Hypothalamus (tissue), 51 donors: ENCODE measurements at places on chromosomes 6 and 20.

DNA sequence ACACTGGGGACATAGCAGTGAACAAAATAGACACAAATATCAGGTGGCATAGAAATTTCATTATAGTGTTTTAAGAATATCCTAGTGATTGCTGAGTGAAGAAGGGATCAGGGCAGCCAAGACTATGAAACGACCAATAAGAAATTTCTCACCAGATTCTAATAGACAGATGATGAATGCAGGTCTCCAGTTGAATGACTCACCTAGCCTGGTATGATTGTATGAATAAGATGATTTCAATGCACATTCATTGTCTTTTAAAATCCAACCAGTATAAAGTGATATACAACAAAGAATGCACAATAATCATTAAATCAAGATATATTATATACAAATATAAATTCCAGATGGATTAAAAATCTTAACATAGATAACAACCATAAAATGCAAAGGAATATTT, 124.5 kb upstream of the TENT5A start:
- no peak for DNase-seq

GRCh38 chr6:27176523-27177484, 70.7 kb upstream of the PRSS16 start:
- DNase-seq, result no peak

- no peak for DNase-seq
These were observed 117.2 kb downstream of the SYCP2 start for GRCh38 chr20:59816146-59816738.

DNA sequence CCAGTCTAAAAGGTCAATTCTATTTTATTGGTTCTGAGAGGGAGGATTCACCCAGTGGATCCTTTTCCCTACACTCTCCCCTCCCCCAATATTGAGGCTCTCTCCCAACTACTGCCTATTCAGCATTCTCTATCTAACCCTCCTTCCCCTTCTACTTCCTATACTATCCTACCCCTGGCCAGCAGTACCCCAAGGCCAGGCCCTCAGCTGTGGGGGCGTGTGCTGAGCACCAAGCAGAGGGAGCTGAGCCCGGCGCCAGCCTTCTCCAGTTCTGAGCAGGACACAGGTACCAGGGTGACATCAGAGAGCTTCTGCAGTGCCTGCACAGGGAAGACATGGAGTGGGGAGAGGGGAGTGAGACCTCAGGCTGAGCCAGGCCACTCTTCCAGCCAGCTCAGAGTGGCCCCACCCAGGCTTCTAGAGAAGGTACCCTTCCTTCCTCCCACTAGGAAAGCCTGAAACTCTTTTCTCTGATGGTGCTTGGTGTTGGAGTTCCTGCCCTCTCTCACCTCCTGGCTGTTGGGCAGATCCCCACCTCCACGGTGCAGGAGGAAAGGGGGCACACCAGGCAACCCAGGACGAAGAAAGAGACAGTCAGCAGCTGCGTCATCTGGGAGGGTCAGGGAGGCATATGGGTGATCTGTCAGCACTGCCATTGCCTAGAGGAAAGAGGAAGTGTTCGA, 1.9 kb downstream of the DDAH2 start:
- DNase-seq, result no peak

GRCh38 chr6:158165919-158166416, 2.1 kb downstream of the SERAC1 start:
- no peak for DNase-seq

DNA sequence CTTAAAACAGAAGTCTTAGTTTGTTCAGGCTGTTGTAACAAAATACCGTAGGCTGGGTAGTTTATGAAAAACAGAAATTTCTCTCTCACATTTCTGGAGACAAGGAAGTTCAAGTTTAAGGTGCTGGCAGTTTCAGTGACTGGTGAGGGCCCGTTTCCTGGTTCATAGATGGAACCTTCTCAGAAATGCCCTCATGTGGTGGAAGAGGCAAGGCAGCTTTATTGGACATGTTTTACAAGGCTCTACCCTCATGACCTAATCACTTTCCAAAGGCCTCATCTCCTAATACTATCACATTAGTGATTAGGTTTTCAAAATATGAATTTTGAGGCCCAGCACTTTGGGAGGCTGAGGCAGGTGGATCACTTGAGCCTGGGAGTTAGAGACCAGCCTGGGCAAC, 2.4 kb downstream of the HEBP2 start:
- DNase-seq, result no peak

- no peak for DNase-seq
These were observed 1.6 kb upstream of the HEY2 start for GRCh38 chr6:125747589-125748405.

- DNase-seq, result no peak
These were observed 266.3 kb downstream of the EPM2A start for GRCh38 chr6:145469021-145469420.

GRCh38 chr6:167148021-167148420, 9.8 kb downstream of the GPR31 start:
- DNase-seq, result no peak

GRCh38 chr6:83852528-83853177, 507 bp upstream of the RIPPLY2 start:
- no peak for DNase-seq

GRCh38 chr6:28757429-28758045, 166.2 kb downstream of the TRIM27 start:
- no peak for DNase-seq

GRCh38 chr6:139821676-139822223, 447.3 kb upstream of the CITED2 start:
- DNase-seq, result no peak

DNA sequence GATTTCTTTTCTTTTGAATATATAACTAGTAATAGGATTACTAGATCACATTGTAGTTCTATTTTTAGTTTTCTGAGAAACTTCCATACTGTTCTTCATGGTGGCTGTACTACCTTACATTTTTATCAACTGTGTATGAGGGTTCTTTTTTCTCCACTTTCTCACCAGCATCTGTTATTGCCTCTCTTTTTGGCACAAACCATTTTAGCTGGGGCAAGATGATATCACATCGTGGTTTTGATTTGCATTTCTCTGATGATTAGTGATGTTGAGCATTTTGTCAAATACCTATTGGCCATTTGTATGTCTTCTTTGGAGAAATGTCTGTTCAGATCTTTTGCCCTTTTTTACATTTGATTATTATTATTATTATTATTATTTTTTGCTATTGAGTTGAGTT, 86.1 kb upstream of the TCF21 start:
- no peak for DNase-seq

- DNase-seq, result no peak
These were observed 216.1 kb upstream of the MYLIP start for GRCh38 chr6:15912505-15913400.

GRCh38 chr6:140052736-140053729, 678.6 kb upstream of the CITED2 start:
- DNase-seq, result no peak

- DNase-seq, result no peak
These were observed 104.0 kb upstream of the CARMIL1 start for GRCh38 chr6:25175196-25175595.

- DNase-seq, result no peak
These were observed 32.7 kb upstream of the FAM83B start for GRCh38 chr6:54813892-54814291.

- DNase-seq, result no peak
These were observed 16.4 kb downstream of the TBPL1 start for GRCh38 chr6:133969285-133969920.

GRCh38 chr6:129183681-129184301, 300.9 kb downstream of the LAMA2 start:
- DNase-seq, result no peak

DNA sequence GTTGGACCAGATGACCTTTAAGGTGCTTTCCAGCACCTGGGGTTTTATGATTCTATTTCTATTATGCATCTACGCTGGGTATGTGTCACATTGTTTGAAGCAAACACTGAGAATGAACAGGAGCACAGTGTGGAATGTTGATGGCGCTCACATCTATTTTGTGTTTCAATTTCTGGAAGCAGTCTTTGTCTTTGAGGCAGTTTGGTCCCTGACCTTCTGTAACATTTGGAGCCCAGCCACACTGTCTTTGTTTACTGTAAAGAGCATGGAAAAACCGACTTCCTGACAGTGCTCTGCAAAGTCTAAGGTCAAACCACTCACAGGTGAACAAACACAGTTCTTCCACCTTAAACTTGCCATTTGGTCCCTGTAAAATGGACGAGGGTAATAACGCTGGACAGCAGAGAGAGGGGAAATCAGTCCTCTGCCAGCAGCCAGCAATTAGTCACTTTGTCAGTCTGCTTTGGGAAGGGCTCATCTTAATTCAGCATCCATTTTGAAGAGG, 155.5 kb downstream of the PRL start:
- DNase-seq, result no peak

GRCh38 chr6:45514454-45515230, 136.9 kb upstream of the SUPT3H start:
- DNase-seq, result no peak

DNA sequence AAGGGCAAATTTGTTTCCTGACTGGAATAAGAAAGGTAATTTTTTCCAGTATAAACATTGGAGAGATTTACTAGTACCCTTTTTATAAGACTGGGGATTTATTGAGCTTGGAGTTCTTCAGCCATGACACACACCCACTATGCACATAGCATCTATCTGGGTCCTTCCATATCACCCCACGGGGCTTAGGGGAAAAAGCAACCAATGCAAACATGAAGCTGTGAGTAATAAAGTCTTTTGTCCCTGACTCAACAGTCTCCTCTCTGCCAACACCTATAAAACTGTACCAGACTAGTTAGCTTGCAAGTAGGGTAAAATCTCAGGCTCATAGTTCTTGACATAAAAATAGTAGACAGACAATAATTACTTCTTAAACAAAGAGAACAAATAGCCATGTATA, 23.4 kb downstream of the COL21A1 start:
- no peak for DNase-seq

DNA sequence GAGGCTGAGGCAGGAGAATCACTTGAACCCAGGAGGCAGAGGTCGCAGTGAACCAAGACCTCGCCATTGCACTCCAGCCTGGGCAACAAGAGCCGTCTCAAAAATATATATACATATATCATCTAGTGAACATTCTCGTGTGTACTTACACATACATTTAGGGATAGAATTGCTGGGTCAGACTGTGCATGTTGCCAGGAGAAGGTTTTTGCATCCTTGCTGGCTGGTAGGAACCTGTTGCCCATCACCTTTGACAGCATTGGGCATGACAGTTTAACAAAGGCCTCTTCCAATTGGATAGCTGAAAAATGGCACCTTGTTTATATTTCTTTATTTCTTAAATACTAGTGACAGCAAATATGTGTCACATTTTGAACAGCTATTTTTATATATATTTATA, 5.4 kb downstream of the AAR2 start:
- DNase-seq, result no peak

- no peak for DNase-seq
These were observed 17.5 kb downstream of the ELMO2 start for GRCh38 chr20:46388937-46389336.

DNA sequence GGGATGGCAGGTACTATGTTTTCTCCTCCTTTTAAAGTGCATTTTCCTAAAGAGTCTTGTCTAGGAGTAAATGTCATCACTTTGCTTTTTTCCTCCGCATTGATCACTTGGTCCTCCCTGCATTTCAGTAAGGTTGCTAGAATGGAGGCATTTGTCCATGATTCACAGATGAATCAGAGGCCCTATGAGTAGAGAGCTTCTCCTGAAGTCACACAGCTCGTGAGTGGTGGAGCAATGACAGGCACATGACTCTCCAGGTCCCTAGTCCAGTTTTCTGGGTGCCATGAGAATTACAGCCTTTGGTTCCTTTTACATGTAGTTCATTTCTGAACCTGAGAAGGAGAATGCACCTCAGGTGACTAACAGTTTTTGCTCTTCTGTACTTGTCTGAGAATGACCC, 50.5 kb downstream of the HLA-A start:
- no peak for DNase-seq

DNA sequence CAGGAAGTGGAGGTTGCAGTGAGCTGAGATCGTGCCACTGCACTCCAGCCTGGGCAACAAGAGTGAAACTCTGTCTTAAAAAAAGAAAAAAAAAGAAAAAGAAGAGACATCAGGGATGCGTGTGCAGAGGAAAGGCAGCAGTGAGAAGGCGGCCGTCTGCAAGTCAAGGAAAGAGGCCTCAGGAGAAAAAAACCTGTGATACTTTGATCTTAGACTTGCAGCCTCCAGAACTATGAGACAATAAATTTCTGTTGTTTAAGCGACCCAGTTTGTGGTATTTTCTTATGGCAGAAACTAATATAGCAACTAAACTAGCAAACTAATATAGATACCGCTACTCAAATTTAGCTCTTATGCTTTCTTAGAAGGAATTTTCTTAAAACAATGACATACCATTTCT, 36.1 kb downstream of the FGD2 start:
- DNase-seq, result no peak

DNA sequence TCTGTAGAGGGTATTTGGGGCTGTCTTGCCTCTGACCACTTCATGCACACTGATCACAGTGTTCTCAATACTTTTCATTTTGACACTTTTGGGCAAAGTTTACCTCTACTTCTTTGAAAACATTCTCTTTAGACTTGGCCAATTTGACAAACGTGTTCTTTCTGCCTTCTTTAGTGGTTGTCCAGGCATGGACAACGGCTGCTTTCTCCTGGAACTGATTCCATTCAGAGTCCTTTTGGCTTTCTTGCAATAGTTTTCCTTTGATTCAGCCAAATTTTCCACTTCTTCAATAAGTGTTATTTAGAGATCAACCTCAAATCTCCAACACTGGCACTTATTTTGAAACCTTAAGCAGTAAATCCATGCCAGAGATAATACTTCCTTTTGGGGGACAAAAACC, 6.7 kb upstream of the CST9 start:
- no peak for DNase-seq

GRCh38 chr6:103269581-103269980, 1590.1 kb downstream of the HACE1 start:
- no peak for DNase-seq

- DNase-seq, result no peak
These were observed 38.2 kb upstream of the CCN6 start for GRCh38 chr6:112015725-112016124.

- no peak for DNase-seq
These were observed 808 bp downstream of the SDC4 start for GRCh38 chr20:45347297-45347935.

DNA sequence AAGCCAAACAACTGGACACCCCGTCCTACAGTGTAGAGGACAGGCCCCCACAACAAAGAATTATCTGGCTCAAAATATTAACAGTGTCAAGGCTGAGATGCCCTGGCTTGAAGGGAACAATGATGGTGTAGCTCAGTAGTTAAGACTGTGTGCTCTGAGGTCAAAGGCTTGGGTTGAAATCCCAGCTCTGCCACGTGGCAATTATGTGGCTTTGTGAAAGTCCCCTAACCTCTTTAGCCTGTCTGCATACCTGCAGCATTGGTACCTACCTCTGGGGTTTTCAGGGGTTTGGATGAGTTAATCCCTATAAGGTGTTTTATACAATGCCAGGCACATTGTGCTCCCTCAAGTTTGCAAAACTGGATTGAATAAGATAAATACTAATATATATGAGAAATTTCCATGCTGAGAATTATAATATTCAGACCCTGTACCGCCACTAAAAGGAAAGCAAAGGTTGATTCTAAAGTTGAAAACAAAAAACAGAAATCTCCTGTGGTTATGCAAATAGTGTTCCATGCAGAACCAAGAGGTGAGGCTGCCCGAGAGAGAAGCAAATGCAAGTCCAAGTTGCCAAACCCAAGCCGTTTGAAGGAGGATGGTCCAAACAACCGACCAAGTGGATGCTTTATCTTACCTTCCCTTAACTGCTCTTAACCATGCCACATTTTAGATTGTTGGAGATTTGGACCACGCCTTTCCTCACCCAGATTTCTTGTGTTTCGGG, 199.8 kb downstream of the NFATC2 start:
- no peak for DNase-seq

- no peak for DNase-seq
These were observed 161.1 kb upstream of the DTNBP1 start for GRCh38 chr6:15823838-15824414.
